ENCODE measurements at places on chromosomes 12 and 14.

- DNase-seq = no peak
These were observed 13.3 kb downstream of the KCTD10 start for GRCh38 chr12:109463756-109464155.

- DNase-seq = no peak
These were observed 22.0 kb upstream of the ULK1 start for GRCh38 chr12:131872154-131873051.

DNA sequence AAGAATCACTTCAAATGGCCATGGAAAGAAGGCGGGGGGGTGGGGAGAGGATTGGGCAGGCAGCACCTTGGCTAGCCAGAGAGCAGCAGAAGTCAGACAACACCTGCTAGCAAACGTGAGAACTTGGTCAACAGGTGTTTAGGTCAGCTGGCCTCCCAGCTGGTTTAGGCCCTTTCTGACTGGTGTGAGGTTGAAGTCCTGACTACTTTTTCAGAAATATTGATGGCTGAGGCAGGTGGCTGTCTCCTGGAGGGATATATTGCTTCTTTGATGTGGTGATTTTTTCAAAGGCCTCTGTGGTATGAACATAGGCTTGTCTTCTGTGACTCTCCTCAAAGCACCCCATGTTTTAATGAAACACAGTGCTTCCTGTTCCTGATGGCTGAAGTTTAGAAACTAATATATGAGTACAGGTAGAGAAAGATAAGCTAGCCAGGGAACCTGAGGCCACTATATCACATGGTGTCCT is 238.2 kb upstream of the SSTR1 start:
- no peak for DNase-seq

- DNase-seq = no peak
These were observed 195.5 kb downstream of the EGLN3 start for GRCh38 chr14:33755358-33755757.

DNA sequence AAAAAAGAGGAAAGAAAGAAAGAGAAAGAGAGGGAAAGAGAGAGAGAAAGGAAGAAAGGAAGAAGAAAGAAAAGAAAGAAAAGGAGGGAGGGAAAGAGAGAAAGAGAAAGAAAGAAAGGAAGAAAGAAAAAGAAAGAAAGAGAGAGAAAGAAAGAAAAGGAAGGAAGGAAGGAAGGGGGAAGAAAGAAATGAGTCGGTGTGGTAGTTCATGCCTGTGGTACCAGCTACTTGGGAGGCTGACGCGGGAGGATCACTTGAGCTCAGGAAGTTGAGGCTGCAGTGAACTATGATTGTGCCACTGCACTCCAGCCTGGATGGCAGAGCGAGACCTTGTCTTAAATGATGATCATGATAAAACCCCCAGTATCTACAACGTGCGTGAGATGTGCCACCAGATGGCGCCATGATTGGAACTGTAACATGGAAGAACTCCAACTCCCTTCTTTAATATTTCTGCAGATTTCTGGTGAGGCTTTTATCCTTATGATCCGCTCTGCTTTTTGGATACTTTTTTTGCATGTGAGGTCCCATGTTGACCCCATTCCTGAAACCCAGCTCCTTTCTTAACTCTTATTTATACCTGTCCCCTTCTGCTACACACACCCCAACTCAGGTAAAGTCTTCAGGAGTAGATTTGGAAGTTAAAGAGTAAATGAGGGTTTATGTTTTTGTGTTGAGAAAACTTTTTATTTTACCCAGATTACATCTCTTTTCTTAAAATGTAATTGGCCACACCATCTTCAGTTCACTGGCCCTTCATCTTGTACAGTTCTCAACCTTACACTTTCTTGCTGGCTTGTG is 25.6 kb downstream of the RNASE10 start:
- peak; percentile 84 for DNase-seq

GRCh38 chr14:22509751-22510300 is 79.2 kb downstream of the DAD1 start:
- peak; percentile 14 for DNase-seq

DNA sequence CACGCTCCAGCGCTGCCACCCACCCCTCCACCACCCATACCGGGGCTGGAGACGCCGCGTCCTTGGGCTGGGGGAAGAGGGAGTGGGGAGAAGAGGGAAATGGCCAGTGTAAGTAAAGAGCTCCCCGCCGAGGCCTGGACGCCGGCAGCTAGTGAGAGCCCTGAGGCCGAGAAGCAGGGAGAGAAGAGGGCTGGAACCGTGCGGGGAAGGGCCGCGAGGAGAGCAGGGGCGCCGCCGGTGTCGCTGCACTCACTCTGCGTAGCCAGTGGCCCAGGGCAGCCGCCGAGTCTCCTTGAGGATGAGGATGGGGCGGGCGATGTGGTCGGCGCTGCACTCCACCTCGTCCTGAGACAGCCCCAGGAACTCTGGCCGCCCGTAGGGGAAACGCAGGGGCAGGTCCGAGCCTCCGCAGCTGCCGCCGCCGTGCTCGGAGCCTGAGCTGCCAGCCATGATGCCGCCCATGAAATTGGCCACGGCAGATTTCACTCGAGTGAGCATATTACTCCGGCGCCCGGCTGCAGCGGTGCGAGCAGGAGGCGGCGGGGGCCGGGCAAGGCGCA is 631 bp downstream of the PPM1H start:
- no peak for DNase-seq

DNA sequence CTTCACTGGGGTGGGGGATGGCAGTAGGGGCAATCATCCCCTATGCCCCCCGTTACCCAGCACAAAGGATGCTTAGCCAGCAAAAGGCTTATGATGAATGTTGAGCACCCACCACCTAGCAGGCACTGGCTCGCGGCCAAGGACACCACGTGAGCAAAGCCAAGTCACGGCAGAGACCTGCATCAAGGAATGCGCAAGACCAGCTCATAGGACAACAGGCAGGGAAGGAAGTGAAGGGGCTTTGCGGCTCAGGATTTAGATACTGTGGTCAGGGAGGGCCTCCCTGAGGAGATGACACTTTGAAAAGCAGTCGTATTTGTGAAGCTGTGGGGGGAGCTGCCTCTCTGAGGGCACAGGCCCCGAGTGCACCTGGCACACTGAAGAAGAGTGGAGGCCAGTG is 32.8 kb downstream of the SH2B3 start:
- DNase-seq = peak; percentile 85

DNA sequence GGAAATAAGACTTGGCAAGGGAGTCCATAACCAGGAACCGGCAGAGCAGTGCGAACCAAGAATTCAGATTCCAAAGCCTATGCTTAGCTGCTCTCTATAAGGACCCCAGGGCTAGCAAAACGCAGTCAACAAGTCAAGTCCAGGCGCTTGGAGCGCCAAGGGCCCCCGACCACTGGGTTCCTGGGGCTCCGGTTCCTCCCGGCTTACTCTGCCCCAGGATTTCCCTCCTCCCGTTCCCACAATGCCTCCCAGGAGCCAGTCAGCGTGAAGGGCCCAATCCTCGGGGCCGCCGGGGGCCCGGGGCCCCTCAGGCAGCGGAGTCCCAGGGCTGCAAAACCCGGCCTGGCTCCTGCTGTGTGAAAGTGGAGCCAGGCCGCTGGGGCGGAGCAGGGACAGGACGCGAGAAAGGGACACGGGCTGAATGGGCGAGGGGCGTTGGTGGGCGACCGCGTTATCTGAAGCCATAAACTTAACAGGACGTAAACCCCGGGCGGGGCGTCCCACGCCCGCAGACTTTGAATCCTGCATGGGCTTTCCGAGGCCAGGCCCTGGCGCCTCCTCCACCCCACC is 1.5 kb downstream of the KRT8 start:
- DNase-seq = peak; percentile 54

GRCh38 chr14:22542360-22542759 is 46.7 kb downstream of the DAD1 start:
- DNase-seq = no peak

- DNase-seq = no peak
These were observed 163.5 kb upstream of the EEA1 start for GRCh38 chr12:93092649-93092945.

GRCh38 chr14:73788701-73789551 is 62.7 kb upstream of the PTGR2 start:
- peak; percentile 42 for DNase-seq

DNA sequence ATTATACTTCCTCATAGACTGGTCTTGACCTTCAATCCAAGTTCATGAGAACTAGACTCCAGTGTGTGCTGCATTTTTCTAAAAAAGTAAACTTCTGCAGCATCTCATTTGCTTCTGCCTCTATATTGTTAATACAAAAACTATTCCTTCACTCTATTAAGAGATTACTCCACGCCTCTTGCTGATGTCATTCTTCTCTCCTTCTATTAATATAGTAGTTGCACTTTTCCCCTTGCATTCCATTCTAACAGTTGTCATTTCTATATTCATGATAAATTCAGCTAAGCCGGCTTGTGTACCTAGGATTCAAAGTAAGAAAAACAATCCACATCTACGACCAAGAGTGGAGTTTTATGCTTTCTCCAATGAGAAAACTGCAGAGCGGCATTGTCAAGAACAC is 480.4 kb upstream of the NOVA1 start:
- no peak for DNase-seq

- DNase-seq = no peak
These were observed 390.6 kb upstream of the ATP2B1 start for GRCh38 chr12:90099288-90099687.

DNA sequence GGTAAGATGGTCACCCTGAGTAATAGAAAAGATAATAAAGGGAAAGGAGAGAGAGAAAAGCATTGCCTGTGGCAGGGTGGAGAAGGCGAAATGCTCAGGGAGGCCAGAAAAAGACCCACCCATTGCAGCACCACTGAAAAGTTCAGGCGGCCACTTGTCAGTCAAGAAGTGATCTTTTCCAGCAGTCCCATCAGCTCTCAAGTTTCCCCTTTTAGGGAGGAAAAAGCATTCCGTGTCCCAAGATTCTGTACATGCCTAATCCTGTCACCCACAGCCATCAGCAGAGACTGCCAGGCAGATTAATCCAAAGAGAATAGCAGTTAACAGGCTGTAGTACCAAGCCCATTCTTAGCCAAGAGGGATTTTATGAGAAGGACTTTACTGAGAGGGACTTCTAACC is 11.9 kb downstream of the SLC38A1 start:
- DNase-seq = no peak

Data from CD4-positive, alpha-beta T cell treated with Interleukin-17A for 4 hours (primary cell).